MG63 (cell line): ENCODE measurements at places on chromosomes 5 and 9. TPM values are rescaled to one million over a fixed set of nuclear protein-coding genes. Genes with fewer than 3 reads are reported as not detected.

Gene ARHGAP26
- 1.3 and 9.5 TPM in 2 replicates for total RNA-seq

DNA sequence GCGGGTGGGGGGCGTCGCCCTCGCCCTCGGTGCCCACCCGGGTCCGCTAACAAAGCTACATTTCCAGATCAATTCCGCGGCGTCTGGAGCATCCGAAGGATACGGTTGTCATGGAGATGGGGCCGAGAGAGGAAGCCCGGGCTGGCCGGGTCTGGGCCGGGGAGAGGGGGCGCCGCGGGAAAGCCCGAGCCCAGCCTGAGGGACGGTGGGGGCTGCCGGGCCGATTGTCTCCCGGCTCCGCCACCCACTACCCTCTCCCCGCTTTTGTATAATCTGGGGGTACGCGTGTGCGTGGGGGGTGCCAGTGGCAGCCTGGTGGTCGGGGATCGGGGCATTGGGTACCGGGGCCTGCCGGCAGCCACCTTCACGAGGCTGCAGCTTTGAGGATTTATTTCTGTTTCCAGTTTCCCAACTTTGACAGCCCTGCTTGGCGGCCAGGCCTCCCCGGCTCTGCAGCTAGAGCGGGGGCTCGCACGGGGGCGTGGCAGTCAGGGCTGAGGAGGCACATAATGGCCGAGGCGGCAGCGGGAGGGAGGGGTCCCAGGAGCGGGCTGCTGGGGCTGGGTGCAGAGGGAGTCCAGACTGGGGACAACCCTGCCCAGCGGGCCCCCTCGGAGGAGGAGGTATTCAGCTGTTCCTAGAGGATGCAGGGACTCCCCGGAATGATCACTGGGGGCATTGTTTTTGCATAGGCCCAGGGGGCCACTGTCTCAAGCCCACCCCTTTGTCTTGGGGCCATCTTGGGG is 626 bp downstream of the PSD2 start:
- DNase-seq, result no peak

DNA sequence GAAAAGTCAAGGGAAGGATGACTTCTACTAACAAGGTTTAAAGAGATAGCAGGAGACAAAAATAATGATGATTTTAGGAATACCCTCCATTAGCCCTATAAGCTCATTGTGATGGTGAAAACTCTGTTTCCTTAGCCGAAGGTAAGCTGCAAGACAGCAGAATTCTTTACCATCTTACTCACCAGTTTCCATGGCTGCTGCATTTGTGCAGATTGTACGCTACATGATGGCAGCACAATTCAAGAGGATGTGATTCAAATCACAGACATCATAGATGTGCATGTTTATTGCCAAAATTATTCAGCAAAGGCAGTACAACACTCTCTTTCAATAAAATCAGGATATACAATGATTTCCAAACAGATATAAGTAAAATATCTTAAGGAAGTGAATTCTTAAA is 175.6 kb downstream of the SPATA31D1 start:
- no peak for DNase-seq

GRCh38 chr5:17024686-17025180 is 88.6 kb upstream of the MYO10 start:
- peak; percentile 48 for DNase-seq

DNA sequence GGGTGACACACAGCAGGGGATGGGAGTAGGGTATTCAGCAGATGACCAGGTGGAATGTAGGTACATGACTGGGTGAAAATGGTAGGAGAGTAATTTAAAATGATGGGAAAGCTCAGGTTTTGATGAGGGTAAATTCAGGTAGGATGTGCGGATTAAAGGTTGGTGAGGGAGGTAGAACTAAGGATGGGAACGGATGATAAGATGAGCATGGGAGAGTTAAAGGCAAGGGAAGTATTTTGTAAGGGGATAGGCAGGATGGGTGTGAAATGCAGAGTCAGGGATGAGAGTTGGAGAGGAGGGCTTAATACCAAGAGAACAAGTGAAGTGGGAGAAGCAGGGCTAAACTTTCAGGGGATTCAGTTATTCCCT is 1.5 kb downstream of the TLN1 start:
- DNase-seq, result no peak

Gene NEUROG1
- total RNA-seq, result not detected in 2 replicates

GRCh38 chr5:85049020-85049419 is 664.3 kb upstream of the EDIL3 start:
- DNase-seq, result peak; percentile 23

DNA sequence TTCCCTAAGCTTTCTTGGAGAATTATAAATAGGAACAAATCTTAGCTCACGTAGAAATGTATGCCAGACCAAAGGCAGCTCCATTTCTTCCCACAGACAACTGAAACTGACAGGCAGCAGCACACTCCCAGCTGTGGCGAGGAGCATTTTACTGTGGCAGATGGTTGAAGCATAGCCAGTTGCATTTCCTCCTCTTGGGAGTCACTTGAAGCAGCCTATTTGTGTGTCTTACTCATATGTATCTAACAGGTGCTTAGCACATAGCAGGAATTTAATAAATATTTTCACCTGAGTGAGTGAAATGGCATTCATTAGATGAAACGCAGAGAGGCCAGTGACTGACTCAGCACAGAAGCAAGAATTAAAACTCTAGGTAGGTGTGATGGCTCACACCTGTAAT is 12.3 kb upstream of the MTMR12 start:
- no peak for DNase-seq

Gene PFN3
- not detected in 2 replicates for total RNA-seq

- no peak for DNase-seq
Measured at GRCh38 chr5:60410427-60410826, 289.5 kb downstream of the DEPDC1B start.

DNA sequence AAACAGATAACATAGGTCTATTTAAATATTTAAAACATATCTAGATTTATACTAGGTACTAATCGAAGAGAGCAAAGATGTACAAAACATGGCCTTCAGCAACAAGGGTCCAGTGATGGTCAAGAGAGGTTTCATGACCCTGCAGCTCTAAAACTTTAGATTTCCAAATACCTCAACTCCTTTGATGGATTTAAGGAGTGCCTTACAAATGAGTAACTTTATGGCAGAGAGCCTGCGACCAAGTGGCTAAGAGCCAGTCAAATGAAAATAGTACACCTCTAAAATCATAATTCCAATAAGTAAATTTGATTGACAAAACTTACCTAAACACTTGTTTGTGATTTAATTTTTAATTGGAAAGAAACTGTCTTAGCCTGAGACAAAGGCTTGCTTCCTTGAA is 4.7 kb upstream of the SH3RF2 start:
- peak; percentile 57 for DNase-seq

Gene PHAX
- 65.1 and 90.6 TPM in 2 replicates for total RNA-seq

DNA sequence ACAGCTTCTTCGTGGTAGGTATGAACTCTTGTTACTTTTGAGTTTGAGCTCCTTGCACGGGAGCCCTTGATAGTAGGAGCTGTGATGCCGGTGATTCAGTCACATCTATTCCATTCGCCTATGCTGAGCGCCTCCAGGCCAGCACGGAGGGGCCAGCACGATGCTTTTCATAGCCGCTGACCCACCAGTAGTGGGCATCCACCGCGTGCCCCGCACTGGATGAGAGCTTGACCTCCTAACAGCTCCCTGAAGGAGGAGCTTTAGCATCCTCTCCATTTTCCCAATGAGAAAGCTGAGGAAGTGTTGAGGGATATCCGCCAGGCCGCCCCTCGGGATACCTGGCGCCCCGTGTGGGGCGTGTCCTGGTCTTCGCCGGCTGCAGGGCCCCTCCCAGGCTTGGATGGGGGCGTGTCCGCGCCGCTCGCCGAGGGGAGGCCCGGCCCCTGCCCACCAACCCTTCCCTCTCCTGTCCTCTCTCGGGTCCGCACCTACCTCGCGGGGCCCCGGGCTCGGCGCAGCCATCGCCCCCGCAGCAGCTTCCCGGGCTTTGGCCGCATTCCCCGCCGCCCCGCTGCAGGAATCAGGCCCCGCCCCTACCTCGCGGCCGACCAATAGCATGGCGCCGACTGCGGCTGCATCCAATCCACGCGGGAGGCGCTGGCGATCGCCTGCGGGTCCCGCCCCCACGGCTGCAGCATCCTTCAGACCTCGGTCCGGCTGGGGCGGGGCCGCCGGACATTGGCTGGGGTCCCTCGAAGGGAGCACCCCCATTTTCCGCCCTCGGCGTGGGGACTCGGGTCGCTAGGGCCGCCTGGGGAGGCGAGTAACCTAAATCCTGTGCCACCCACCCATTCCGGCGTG is at the start of gene PIP5KL1:
Gene PIP5KL1 (minus strand): TSS at position 547 of the 861 bp plus-strand sequence. CDS start 25 bp downstream, at position 522.
- DNase-seq, result peak; percentile 89

DNA sequence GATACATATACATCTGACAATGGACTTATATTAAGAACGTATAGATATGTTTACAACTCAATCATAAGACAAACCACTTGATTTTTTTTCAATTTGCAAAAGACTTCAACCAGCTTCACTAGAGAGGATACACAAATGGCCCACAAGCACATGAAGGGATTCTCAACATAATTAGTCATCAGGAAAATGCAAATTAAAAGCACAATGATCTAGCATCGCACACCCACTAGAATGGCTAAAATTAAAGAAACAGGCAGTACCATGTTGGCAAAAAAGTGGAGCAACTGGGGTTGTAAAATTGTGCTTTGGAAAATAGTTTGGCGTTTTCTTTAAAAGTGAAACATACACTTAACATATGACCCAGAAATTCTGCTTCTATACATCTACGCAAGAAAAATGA is 80.0 kb upstream of the TRIO start:
- no peak for DNase-seq
